ENCODE measurements at places on chromosomes 3 and 15.

DNA sequence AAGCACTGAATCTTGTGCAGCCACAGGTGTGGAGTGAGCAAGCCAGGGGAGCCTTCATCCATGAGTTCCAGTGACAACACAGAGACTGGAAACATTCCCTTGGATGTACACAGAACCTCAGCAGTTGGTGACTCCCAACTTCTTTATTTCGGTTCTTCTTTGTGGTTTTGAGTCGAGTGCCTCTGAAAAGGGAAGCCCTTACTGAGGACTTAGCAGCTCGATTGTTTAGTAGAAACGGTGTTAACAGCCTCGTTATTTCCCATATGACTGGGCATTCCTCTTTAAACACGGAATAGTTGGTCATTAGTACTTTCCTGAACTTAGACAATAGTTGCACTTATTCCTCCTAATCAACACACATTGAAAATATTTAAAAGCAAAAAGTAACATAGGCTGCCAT, 7.7 kb downstream of the SLCO3A1 start:
- DNase-seq: no peak

DNA sequence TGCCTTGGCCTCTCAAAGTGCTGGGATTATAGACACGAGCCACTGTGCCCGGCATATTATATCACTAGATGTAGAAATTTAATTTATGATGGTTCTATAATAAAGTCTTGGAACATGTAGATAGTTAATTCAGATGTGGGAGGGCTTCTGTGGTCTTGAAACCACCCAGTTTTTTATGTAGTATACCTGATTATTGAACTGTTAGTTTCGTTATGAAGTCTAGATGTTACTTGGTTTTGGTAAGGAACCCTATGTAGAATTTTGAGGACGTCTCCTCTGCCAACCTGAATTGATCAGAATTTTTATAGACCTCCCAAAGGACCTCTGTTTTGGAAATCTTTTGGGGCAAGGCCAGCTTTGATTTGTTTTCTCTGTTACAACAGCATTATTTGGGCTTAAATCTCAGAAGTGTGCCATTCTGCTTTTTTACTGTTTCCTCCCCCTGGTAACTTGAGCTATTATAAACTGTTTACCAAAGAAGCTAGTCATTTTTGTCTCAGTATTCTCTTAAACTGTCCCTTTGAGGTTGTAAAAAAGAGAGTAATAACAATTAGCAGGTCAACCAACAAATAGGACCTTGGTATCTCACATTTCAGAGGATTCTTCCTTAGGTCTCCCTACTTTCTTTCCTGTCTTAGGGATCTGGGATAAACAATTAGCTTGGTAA, 20.8 kb downstream of the AKAP13 start:
- no peak for DNase-seq

DNA sequence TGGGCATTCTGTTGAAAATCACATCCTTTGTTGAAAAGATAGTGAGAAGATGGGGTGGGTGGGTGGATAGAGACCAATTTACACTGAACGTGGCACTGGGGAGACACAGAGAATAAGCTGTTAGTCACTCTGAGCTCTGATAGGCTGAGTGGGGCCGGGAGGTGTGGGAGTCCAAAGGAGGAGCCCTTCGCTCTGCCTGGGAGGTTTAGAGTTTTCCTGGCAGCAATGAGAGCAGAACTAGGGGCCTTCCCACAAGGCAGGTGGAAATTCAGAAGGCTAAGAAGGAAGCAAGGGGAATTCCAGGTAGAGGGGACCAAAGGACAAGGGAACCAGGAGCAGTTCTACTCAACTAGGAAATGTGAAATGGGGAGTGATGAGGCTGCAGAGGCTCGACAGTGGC, 272.7 kb downstream of the RPLP1 start:
- DNase-seq: no peak

- no peak for DNase-seq
Measured at GRCh38 chr3:114147251-114147650, 31.6 kb downstream of the DRD3 start.
